ENCODE measurements at places on chromosomes 2 and 18.

DNA sequence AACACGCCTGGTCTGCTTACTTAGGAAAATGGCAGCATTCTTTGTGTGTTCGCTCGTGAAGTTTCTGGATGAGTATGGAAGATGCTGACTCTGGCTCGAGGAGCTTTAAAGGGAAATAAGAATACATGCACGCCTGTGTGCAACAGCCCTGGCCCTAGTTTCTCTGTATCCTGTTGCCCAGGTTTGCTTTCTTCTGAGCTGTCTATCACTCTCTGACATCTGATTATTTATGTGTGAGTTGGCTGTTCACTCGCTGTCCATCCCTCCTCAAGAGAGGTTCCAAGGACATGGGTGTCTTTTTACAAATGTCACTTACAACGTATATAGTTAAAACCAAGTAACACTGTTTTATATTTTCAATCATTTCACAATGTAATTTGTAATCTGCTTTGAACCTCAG is 16.0 kb downstream of the SLC9A2 start:
- DNase-seq = no peak

DNA sequence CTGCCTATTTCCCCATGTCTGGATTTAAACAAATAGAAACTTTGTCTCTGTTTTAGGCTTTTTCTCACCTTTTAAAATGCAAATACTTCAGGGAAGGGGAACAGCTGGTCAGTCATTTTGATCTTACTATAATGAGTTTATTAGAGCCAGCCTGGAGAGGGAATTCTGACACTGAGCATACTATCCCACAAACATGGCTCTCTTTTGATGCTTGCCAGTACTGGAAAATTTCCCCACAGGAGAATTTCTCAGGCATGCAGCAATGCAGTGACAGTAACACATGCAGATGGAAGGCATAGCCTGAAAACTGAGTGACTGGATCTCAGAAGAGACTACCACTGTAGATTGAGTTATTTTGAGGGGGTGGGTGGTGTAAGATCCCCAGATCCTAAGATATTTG is 974.3 kb upstream of the CELF4 start:
- DNase-seq = no peak

GRCh38 chr18:8554354-8554753 is 54.9 kb upstream of the RAB12 start:
- DNase-seq = no peak

DNA sequence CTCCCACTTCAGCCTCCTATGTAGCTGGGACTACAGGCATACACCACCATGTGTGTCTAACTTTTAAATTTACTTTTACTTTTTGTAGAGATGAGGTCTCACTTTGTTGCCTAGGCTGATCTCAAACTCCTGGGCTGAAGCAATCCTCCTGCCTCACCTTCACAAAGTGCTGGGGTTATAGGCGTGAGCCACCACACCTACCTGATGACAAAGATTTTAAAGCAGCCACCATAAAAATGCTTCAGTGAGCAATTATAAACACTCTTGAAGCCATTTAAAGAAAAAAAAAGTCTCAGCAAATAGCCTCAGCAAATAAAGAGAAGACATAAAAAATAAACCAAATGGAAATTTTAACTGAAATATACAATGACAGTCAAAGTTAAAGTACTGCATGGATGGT is 35.6 kb downstream of the MRPS5 start:
- DNase-seq = no peak

- peak; percentile 9 for DNase-seq
Observed at GRCh38 chr18:8860845-8861642, 155.7 kb downstream of the MTCL1 start.

GRCh38 chr18:45628979-45629958 is 14.0 kb downstream of the SLC14A2 start:
- no peak for DNase-seq

GRCh38 chr2:178450524-178450773 is 526 bp downstream of the PRKRA start:
- peak; percentile 88 for DNase-seq

DNA sequence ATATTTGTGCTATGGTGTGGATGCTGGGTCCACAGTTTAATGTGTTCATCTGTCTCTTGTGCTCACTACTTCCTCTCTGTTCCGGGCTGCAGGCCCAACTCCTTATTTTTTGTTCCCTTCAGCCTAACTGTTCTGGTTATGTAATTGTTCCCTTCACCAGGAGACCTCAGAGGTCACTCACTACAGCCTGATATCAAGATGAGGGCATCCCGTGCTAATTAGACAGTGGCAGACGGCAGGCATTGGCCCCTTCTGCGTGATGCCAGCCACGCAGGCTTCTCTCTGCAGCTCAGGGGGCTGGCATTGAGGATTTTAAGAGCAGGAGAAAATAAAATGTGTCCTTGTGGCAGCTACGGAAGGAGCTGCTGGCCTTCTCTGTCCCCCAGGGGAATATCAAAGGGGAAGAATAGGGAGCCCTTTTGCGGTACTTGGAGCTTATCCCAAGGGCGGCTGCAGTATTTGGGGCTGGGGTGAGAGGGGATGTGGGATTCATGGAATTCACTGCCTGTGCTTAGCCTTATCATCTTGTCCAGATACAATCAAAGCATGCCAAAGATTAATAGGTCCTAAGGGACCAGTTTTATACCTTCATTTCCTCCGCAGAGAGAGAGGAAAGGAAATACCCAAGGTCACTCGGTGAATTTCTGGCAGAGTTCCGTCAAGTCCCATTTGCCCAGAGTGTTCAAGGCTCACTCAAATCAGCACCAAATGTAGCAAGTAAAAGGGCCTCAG is 53.3 kb upstream of the TRIB2 start:
- DNase-seq = no peak

DNA sequence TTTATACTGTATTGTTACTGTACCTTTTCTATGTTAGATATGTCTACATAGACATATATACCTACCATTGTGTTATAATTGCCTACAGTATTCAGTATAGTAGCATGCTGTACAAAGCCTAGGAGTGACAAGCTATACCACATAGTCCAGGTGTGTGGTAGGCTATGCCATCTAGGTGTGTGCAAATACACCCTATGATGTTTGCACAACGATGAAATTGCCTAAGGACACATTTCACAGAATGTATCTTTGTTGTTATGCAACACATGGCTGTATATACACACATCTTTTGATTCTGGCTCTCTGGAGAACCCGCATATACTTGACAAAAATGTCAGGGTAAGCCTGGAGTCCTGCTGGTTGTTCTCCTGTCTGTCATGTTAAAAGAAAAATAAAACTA is 85.1 kb downstream of the BCL2L11 start:
- DNase-seq = no peak

DNA sequence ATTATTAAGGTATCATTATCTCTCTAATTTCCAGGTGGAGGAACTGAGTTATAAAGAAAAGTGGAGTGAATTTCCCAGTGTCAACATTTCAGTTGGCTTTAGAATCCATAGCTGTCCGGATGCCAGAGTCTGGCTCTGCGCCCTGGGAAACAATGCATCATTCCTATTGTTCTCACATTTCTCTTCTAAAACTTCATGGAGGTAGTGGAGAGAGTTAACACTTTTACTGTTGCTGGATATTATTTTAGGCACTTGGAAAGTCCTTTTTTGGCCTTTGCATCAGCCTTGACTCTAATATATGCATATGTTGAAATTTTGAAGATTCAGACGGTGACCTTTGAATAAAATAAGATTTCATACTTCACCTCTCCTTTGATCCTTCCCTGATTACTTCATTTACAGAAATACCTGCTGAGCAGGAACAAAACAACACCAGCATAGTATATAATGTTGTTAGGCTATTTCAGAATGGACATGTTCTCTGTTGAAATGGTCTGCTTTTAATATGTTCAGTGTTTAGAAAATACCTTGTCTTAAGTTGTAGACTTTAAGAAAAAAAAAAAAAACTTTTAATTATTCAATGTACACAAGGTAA is 148.8 kb downstream of the EPHA4 start:
- DNase-seq = no peak

- no peak for DNase-seq
Observed at GRCh38 chr18:76995896-76996295, 136.7 kb downstream of the MBP start.

GRCh38 chr2:199440118-199440517 is 17.6 kb downstream of the SATB2 start:
- no peak for DNase-seq

- no peak for DNase-seq
Observed at GRCh38 chr18:80107426-80107825, 1.6 kb upstream of the ADNP2 start.

DNA sequence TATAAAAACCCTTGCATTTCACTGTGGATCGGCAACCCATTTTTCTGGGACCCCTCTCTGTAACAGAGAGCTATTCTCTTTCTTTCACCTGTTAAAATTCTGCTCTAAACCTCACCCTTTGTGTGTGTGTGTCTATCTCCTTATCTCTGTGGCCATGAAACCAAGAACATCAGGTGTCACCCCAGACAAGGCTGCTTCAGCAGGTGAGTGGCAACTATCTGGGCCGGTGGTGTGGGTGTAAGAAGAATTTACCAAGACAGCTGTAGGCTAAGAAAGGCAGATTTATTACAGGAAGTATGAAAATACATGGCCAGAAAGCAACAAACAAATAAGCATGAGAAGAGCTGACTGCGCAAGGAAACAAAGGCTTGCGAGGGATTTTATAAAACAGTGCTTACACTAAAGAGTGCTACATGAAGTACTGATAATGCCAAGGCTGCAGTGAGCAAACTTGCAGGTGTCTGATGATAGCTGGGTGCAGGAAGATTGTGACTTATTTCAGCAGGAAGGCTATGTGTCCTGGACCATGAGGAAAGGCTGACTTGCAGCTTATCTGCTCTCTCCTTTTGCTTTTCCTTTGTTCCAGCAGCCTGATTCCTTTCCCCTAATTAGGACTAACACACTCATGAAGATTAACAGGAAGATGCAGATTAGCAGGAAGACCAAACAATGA is 421.1 kb downstream of the PTH2R start:
- DNase-seq = no peak

DNA sequence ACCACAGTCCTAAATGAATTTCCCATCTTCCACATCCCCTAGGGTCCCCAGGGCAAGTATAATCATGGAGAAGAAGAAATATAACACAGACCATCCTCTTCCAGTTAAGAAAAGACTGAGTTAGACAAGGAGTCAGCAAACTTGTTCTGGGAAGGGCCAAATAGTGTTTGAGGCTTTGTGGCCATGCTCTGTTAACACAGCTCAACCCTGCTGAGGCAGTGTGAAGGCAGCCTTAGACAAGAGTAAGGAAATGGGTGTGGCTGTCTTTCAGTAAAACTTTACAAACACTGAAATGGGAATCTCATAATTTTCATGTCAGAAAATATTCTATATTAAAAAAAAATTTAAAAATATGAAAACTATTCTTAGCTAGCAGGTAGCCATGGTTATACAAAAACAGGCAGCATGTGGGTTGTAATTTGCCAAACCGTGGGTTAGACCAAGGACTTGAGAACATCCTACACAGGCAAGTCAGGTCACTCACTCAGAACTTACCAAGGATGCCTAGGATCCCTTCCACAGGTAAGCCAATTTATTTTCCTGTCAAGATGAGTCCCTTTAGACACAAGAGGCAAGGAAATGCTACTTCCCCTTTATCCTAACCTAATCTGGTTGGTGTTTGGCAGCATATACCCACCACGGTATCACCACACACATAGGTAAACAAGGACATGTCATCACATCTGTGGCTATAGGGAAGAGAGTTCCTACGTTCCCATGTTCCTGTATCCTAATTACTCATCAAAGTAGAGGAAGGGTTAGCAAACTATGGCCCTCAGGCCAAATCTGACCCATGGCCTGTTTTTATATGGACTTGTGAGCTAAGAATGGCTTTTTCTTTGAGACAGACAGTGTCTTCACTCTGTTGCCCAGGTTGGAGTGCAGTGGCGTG is 31.9 kb downstream of the C2orf74 start:
- peak; percentile 24 for DNase-seq

- DNase-seq = no peak
Observed at GRCh38 chr18:45926085-45926484, 41.0 kb downstream of the EPG5 start.

DNA sequence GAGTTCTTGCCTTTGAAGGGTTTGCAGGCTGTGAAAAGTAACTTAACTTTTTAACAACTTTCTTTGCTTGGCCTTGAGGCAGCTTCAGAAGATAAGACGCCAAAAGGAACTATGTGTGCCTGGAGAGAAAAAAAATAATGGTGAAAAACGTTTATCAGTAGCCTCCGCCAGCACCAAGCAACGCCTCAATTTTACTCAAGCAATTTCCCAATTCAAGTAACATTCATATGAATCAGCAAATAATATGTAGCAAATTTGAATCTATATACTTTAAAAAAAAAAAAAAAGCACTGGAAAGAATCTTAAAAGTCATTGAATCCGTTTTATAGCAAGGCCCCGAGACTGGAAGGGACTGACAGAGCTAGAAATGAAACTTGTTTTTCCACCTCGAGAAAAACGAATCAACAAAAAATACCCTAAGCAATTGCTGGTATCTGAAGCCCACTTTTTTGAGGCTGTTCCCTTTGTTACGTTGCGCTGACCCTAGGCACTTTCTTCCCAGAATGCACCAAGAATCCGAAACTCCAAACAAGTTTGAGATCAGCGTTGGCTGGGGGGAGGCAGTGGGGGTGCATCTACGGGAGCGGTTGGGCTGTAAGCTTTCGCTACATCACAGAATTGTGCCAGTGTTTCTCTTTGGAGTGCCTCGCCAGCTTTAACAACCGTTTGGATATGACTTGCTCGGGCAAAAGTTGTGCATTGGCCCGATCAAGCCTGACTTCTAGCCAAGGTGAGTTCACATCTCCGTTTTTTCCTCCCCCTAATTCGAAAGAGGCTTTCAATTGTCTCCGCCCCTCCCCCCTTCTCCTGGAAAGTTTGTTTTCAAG is 2.7 kb upstream of the TGIF1 start:
- DNase-seq = no peak
